ENCODE measurements at places on chromosomes 16 and 17.

GRCh38 chr16:7765079-7765550 lies 432.5 kb downstream of the RBFOX1 start:
- DNase-seq, result no peak

- DNase-seq, result no peak
Measured at GRCh38 chr17:6936370-6937028, 59.4 kb upstream of the ALOX12 start.

GRCh38 chr16:75293772-75294171 lies 42.3 kb upstream of the BCAR1 start:
- DNase-seq, result no peak

DNA sequence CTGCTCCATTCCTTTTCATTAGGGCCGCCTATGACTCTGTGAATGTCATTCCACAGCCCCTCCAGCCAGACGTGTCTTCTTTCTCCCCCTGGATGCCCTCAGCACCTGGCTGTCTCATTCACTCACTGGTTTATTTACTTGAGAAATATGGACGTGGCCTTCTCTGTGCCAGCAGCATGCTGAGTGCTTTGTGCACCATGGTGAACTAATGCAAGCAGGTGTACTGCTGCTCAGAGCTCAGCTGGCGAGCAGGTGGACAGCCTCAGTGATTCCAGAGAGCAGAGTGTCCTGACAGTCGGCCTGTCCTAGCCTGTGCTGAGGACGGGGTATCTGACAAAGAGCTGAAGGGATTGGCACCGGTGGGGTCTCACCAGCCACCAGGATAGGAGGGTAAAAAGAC lies 96.7 kb downstream of the GNAO1 start:
- DNase-seq, result no peak

GRCh38 chr17:6507535-6507934 lies 48.8 kb downstream of the PITPNM3 start:
- DNase-seq, result no peak
